NCI-H187 (cell line): ENCODE measurements at places on chromosomes 12 and 14.
A peak's percentile ranks its signal among the peaks of the same experiment; 100 is the strongest.

GRCh38 chr14:61403411-61403810, 82.0 kb downstream of the PRKCH start:
- no peak for DNase-seq

DNA sequence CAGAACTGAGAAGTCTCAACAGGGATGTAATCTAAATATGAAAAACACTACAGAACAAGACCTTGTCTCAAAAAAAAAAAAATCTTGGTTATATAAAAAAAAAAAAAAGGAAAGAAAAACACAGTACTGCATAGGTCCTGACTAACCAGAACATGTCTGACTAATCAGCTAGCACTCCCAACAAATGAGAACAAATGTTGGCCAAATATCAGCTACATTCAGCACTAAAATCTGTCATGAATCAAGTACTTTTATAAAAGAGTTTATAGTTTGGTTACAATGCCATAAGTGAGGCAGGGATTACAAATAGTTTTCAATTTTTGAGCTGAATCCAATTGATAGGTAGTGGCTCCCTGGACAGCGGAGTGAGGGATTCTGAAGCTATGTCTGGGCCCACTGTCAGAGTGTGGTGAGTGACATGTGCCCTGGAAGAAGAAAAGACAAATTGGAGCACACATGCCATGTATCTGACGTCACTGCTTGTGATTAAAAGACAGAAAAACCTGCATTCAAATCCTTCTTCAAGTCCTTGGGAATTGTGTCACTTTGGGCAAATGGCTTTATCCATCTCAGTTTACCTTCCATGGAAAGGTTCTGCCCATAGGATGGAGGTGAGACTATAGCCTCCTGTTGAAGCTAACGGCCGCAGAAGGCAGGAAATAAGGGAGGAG, 5.6 kb upstream of the FAM234B start:
- no peak for DNase-seq

DNA sequence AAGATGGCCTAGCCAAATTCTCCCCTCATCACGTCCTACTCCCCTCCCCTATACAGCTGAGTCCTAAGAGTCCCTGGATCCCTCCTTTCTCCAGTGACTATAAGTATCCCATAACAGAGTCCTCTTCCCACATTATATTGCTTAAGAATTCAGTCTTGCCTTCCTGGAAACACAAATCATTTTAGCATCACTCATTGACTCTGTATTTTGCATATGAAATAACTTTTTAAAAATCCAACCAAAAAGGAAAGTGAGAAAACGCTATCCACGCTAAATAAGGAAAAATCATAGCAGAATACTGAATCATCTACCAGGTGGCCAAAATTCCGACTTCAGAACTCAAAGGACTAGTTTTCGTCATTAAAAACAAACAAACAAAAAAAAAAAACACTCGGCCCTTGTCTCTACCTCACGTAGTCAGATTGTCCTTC, 130.2 kb downstream of the GCH1 start:
- no peak for DNase-seq

GRCh38 chr14:85118274-85118673, 411.7 kb upstream of the FLRT2 start:
- DNase-seq: no peak

GRCh38 chr14:73751157-73751691, 37.0 kb upstream of the PNMA1 start:
- DNase-seq: no peak

- no peak for DNase-seq
Observed at GRCh38 chr12:14853961-14854360, 10.6 kb upstream of the ART4 start.

- no peak for DNase-seq
Observed at GRCh38 chr14:60350366-60350720, 101.3 kb downstream of the PPM1A start.

GRCh38 chr12:5953835-5954586, 9.0 kb upstream of the ANO2 start:
- no peak for DNase-seq

DNA sequence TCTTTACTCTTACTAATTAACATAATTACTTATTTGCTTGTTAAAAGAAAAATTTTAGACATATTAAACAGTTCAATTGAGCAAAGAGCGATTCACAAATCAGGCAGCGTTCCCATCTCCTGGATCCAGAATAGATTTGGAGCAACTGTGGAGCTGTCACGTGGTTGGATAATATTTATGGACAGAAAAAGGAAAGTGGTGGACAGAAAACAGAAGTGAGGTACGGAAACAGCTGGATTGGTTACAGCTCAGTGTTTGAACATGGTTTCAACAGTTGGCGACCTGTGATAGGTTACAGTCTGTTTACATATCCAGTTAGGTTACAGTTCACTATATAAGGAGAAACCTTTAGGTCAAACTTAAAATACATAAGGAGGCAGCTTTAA, 19.7 kb upstream of the FAM234B start:
- DNase-seq: no peak

DNA sequence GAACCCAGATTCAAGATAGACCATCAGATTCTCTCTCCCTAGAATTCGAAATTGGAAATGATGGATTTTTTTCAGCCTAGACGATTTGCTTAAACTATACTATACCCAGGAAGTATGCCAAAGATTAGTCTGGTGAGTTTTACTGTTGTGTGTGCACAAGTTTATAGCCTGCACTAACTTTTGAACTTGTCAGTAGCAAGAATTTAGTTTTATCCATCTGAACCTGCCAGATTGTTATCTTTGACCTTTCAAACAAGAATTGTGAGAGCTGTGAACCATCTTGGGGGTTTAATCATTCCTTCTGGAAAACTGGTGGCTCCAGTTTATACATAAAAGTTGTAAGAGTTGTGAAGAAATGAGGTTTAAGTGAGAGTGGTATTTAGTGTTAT, 243.5 kb upstream of the DAAM1 start:
- no peak for DNase-seq

- DNase-seq: no peak
Observed at GRCh38 chr14:69617796-69618195, 6.4 kb downstream of the SUSD6 start.

DNA sequence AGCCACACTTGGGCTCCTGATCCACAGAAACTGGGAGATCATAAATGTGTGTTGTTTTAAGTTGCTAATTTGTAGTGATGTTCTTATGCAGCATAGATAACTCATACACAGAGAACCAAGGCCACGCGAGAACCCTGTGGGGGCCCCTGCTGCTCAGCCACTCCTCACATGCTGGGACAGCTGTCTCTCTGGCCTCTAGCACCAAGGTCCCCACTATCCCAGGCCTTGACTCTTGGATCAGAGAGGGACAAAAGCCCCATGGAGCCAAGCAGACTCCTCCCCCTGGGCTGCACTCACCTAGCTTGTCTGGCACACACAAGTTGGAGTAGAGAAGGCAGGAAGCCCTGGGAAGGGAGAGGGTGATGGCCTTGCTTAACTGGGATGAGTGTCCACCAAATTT, 11.3 kb downstream of the PLD4 start:
- no peak for DNase-seq

GRCh38 chr14:58426670-58427280, 556 bp downstream of the TIMM9 start:
- peak; percentile 40 for DNase-seq

DNA sequence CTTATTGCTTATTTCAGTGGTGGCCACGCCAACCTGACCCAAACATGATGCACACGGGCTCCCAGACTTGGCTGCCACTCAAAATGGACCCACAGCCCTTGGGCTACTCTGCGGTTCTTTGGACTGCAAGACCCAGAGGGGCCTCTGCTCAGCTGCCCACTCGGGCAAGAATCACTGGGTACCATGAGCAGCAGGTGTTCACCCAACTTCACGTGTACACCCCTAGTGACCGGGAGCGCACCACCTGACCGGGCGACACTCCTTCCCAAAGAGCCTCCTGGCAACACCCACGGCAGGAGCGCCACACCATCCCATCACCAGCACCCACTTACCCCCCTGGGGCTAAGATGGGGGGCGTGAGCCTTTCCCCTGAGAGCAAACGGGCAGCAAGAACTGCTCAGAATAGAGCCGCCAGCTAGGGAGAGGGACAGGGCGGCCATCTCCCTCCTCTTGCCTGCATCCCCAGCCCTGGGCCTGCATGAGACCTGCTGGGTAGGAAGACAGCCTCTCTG, 32.0 kb downstream of the CCNK start:
- no peak for DNase-seq

DNA sequence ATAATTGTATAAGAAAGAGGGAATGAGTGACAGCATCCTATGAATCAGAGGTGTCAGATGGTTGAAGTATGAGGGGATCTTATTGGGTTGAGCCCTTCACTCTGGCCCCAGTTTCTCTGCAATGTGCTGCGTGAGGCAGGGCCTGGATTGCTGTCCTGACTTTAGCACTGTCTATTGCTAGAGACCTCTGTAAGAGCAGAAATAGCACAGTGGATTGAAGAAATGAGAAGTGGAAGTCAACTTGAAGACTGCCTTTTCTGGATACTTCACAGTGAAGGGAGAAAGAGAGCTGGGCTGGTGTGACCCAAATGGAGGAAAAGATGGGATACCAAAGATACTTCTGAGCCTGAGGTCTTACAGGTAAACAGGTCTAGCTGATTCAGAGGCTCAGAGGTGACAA, 5.8 kb downstream of the ASCL4 start:
- no peak for DNase-seq

DNA sequence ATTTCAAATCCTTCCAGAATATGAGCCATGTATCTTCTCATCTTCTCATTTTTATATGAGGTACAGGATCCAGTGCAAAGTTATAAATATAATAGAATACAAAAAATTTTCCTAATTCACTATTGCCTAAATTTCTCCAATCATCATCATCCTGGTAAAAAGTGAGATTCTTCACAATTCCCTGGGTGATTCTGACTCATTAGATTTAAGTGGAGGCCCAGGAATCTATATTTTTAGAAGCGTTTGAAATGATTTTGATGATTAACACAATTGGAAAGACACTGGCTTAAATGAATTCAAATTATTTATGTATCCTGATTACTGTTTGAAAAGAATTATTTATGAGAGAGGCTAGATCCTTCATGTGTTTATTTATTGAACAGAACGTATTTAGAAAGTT, 380.3 kb upstream of the PDE3A start:
- no peak for DNase-seq

DNA sequence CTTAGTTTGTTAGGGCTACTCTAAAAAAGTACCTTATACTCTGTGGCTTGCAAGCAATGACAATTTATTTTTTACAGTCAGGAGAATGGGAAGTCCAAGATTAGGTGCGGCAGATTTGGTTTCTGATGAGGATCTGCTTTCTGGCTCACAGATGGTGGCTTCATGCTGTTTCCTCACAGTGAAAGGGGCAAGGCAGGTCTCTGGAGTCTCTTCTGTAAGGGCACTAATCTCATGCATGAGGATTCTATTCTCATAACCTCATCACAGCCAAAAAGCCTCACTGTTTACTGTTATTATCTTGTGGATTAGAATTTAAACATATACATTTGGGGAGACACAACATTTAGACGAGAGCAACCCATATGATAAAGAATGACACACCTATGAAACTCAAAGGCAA, 1957.4 kb upstream of the SEL1L start:
- no peak for DNase-seq

- DNase-seq: no peak
Observed at GRCh38 chr12:95200128-95200894, 17.0 kb downstream of the FGD6 start.

- DNase-seq: no peak
Observed at GRCh38 chr12:64088431-64089349, 133.4 kb downstream of the KICS2 start.

DNA sequence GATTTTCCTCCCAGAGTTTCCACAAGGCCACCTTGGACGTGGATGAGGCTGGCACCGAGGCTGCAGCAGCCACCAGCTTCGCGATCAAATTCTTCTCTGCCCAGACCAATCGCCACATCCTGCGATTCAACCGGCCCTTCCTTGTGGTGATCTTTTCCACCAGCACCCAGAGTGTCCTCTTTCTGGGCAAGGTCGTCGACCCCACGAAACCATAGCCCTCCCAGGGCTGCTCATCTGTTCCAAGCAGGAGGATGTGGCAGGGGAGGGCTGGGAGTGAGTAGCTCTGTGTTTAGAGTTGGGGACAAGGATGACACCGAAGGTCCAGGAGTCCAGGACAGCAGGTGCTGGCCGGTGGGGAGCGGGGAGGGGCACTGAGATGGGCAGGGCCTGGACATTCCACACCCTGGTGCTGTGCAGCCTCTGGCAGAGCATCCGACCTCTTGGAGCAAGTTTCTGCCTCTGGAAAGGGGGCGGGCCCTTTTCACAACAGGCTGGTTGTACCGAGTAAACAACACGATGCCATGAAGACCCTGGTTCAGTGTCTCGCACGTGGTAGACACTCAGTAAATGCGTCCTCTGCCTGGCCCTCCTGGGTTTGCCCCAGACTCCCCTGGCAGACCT, 8.2 kb downstream of the SERPINA4 start:
- DNase-seq: no peak

DNA sequence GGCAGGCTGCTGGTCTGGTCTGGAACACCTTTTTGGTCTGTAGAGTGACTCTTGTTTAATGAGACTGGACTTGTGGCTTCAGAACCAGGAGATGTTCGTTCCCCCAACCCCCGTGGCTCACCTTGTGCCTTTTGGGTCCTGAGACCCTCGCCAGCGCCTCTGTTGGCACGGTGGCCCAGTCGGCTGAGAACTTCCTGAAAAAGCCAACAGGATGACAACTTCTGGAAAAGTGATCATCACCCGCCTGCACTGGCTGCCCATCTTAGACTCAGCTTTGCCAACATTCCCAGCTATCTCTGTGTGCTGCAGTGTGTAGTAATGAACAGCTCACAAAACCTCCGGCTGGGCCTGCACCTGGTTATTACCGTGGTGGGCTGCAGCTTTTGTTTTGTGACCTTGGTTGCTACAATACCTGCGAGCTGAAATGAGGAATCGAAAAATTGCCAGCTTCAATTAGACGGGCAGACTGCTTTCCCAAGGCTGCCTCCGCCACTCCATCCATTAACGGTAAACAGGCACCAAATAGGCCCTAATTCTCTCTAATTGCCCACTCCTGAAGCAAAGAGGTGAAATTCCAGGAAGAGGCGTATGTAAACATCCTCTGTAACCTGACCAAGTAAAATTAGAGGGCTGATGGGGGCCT, 16.0 kb downstream of the MEG3 start:
- DNase-seq: peak; percentile 10

DNA sequence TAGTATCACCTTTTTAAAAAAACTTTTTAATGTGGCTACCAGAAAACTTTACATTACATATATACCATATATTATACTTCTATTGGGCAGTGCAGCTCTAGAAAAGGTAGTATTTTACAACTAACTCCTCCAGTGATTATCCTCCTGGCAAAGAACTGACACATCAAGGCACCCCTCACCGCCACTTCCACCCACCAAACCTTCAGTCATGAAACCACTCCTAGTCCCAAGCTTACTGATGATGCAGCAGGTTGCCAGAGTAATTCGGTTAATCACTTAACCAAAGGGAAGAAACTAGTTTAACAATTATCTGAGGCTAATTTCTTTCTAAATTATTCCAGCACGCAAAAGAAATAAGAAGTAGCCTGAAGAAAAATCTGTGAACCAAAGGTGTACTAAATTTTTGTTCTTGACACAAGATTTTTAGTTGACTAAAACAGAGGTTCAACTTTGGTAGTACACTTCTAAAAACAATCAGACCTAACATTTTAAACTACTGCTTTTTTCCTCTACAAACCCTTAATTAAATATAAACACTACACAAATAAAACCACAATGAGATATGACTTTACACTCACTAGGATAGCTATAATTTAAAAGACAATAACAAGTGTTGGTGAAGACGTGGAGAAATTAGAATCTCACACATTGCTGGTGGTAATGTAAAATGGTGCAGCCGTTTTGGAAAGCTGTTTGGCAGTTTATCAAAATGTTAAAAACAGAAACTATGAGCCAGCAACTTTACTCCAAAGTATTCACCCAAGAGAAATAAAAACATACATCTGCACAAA, 16.7 kb downstream of the SPPL3 start:
- no peak for DNase-seq

- DNase-seq: no peak
Observed at GRCh38 chr14:90027842-90028241, 34.0 kb upstream of the KCNK13 start.
